SIG-M5 (cell line): ENCODE measurements at places on chromosomes 11 and 22.

DNA sequence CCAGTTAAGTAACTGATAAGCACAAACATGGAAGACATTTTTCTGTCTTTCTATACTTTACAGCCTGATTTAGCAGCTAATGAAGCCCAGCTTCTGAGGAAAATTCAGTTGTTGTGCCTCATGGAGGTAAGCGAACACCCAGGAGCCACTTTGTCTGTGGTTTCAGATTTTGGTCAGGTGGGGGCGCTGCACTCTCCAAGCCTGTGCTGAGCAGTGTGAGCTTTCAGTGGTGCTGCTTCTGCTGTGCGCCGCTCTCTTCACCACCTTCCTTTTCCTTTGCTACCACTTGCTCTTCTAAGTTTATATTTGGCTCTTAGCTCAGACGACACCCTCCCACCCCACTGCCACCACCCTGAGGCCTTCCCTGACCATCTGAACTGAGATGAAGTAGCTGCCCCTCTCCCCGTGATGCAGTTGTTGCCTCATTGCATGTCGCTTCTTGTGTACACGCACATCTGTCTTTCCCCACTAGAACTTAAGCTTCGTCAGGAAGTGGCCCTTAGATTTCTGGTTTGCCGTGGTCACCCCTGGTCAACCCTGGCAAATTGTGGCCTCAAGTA lies 14.0 kb downstream of the PSMD13 start:
- DNase-seq, result no peak

DNA sequence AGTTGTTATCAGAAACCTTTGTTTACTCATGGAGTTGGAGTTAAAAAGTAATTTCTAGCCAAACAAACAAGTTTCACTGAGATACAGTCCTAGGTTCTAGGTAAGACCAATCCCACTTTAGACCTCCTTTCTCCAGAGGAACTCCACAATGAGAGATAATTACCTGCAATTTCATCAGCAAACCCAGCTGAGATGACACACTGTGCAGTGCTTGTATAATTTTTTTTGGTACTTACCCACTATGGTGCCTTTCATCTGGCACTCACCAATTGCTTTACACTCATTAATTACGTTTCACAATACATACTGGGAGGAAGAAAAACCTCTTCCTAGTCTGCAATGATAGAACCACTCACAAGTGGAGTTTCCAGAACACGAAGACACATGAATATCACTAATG lies 1.8 kb upstream of the MUC15 start:
- DNase-seq, result no peak

DNA sequence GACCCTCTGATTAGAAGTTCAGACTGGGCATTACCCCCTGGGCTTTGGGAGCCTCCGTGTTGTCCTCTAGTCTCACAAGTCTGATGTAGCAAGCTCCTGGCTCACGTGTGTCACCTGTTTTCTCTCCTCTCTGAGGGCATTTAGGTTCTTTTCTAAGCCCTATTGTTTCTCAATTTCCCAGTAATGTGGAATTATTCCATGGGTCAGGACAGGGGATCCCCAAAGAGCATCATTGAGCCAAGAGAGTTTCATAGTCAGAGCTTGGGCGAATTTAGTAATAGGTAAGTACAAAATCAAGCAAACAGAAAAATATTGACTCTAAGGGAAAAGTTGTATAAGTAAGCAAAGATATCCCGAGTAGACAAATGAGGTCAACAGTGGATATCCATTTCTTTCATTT lies 57.3 kb downstream of the PPP6R2 start:
- DNase-seq, result no peak

- DNase-seq, result no peak
Measured at GRCh38 chr11:97683733-97684132, 1293.9 kb downstream of the JRKL start.

- no peak for DNase-seq
Measured at GRCh38 chr11:420054-420910, 5.5 kb upstream of the SIGIRR start.

DNA sequence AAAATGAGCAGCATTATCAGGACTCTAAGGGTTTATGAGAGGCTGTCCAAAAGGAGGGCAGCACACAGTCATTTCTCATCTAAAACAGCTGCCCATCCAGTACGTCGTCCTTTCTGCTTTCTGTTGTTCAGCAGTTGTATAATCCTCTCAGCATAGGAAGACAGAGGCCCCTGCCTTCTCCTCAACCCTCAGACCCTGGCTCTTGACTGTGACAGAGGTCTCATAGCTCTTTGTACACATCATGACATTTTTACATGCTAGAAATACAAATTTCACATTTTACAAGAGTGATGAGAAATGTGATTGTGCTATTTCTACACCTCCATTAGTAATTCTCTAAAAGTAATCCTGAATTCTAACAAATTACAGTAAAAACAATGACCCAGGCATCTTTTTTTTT lies 36.2 kb upstream of the ZC3H12C start:
- no peak for DNase-seq

- DNase-seq, result no peak
Measured at GRCh38 chr11:125498521-125498920, 2.5 kb upstream of the FEZ1 start.

DNA sequence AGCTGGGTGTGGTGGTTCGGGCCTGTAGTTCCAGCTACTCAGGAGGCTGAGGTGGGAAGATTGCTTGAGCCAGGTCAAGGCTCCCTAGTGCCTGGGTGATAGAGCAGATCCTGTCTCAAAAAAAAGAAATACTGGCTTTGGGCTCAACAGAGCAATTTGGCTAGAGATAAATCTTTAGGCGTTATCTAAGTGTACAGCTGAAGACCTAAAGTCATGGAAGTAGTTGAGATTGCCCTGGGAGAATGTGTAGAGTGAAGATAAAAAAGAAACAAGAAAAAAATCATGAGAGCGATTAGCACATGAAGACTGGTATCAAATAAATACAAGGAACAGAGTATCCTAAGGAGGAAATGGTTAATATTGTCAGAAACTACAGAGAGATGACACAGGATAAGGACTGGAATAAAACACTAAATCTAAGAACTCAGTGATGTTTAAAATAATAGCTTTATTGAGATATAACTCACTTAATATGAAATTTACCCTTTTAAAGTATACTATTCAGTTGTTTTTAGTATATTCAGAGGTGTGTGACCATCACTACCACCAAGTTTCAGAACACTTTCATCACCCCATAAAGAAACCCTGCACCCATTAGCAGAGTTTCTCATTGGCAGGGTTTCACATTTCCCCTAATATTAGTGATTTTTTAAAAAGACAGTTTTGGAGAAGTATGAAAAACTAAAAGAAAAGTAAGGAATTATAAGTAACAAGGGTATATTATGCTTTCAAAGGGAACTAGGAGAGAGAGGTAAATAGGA lies 20.7 kb downstream of the PIK3C2A start:
- DNase-seq, result no peak

DNA sequence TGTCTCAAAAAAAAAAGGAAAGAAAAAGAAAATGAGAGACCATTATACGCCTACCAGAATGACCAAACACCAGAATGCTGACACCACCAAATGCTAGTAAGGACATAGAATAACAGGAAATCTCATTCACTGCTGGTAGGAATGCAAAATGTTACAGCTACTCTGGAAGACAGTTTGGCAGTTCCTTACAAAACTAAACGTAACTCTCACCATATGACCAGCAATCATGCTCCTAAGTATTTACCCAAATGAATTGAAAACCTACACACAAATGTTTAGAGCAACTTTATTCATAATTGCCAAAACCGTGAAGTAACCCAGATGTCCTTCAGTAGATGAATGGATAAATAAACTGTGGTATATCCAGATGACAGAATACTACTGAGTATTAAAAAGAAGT lies 7.2 kb downstream of the CHKA start:
- DNase-seq, result no peak

GRCh38 chr11:12963051-12963450 lies 46.1 kb upstream of the RASSF10 start:
- no peak for DNase-seq

GRCh38 chr22:39940757-39941305 lies 19.4 kb upstream of the TMA7B start:
- no peak for DNase-seq

GRCh38 chr11:65126624-65127274 lies 4.6 kb downstream of the MRPL49 start:
- no peak for DNase-seq

GRCh38 chr11:68379206-68379605 lies 66.8 kb downstream of the LRP5 start:
- no peak for DNase-seq

DNA sequence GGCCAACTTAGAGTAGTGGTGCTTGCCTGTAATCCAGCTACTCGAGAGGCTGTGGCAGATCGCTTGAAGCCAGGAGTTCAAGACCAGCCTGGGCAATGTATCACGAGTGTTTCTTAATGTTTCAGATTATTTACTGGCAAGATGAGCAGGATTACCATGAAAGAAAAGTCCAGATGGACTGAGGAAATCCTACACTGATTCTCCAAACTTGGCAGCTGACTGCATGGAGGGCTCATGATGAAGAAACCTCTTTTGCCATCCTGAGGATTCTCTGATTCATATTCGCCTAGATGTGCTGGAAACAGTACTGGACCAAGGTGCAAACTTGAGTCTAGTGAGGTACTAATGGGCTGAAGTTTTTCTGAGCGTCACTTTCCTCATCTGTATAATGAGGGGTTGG lies 2.8 kb upstream of the SIDT2 start:
- DNase-seq, result no peak

DNA sequence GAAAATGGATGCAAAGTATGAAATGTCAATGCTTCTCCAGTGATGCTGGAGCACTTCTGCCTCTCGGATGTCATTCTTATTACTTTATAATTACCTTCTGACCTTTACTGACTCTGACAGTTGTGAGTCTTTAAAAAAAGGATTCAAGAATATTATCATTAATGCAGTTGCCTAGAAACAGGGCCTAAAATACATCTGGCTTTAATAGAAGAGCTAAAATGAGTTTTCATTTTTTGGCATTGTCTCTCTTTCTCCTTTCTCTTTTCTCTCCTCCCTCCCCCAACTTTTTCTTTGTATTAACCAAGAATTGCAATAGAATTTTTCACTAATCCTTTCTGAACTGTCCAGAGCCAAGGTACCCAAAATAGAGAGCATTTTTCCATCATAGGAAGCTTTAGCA lies 45.9 kb downstream of the FDX1 start:
- no peak for DNase-seq

GRCh38 chr11:10211470-10211869 lies 82.5 kb downstream of the SBF2 start:
- no peak for DNase-seq

DNA sequence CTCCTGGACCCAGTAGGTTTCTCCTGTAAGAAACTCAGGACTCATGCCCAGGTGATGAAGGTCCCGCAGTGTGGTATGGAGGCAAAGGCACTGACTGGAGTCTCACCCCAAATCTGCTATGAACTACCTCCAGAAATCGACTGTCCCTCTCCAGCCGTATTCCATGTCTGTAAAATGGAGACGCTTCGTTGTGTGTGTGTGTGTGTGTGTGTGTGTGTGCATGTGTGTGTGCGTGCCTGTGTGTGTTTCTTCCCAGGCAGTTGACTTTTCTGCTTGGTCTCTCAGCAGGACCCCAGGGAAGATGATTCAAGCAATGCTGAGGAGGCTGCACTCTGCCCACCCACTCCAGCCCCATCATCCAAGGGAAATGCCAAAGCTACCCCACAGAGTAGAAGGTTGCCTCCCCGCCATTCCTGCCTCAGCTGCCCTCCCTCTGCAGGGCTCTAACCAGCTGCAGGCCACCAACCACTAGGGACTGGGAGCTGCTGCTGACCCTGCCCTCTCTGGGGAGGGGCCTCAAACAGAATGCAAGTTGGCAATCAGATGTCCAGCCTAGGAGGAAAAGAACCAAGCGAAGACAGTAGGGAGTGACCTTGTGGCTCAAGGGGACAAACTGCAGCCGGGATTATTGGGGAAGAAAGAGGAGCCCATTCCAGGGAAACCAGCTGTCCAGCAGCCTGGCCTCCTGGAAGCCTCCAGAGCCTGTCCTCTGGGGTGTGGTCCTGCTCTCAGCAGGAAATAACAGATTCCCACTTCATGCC lies 56.2 kb downstream of the SLC22A12 start:
- no peak for DNase-seq

DNA sequence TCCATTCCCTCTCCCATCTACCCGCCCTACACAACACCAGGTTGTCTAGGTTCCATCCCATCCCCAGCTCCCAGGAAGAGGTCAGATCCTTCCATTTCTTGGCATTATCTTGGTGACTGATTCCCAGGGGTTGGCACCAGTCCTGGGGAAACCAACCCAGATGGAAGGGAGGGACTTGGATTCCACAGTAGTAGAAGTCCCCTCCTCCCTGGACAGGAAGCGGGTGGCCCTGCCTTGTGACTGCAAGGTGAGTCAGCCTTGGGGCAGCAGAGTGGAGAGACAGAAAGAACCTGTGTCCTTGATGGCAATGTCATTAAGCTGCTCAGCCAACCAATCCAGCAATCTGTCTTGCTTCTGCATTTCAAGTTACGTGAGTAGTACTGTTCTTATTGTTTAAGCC lies 26.5 kb downstream of the SYT13 start:
- no peak for DNase-seq

GRCh38 chr11:10728789-10729472 lies 22.1 kb upstream of the CTR9 start:
- no peak for DNase-seq

DNA sequence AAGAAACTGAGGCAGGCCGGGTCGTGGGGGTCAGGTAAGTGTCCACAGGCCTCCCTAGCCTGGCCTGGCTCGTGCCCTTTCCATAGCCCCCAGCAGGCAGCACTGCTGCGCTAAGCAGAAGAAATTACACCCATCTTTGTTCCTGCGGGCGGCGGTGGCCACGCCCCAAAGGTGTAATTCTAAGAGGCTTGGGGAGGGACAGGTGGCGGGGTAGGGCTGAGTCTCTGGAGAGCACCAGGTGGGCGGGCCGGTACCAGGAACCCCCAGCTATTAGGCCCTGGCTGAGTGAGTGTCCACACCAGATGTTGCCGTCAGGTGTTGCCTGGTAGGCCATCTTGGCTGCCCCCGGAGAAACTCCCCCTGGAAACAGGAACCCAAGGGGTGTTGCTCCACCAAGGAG lies 12.3 kb upstream of the ARAP1 start:
- no peak for DNase-seq

DNA sequence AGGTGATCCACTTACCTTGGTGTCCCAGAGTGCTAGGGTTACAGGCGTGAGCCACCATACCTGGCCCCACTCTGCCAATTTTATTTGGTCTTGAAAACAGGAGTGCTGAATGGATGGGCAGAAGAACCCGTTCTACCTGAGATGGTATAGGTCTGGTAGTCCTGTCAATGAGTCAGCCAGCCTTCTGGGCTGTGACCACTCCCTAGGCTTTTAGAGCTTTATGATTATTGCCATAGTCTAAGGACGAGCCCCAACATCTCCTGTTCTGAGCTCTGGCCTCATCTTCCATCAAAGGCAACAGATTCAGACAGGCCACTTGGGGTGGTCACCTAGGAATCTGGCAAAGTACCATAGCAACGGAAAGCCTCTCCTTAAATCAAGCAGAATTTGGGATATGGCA lies 11.5 kb downstream of the ZDHHC5 start:
- DNase-seq, result no peak

- DNase-seq, result no peak
Measured at GRCh38 chr11:31500560-31500959, 8.9 kb downstream of the IMMP1L start.

GRCh38 chr11:72220696-72221363 lies 3.7 kb upstream of the INPPL1 start:
- no peak for DNase-seq

GRCh38 chr22:24805790-24806662 lies at the start of gene SGSM1:
Gene SGSM1 (plus strand): TSS chr22:24806211. CDS start chr22:24806326, 115 bp downstream.
- no peak for DNase-seq
